ENCODE measurements at places on chromosomes 4 and X. TPM values are rescaled to one million over a fixed set of nuclear protein-coding genes. Genes with fewer than 3 reads are reported as not detected.

- peak; percentile 88 for DNase-seq
Observed at GRCh38 chr4:118989098-118990080, 100.7 kb downstream of the SYNPO2 start.

The LRAT gene
- total RNA-seq: not detected

DNA sequence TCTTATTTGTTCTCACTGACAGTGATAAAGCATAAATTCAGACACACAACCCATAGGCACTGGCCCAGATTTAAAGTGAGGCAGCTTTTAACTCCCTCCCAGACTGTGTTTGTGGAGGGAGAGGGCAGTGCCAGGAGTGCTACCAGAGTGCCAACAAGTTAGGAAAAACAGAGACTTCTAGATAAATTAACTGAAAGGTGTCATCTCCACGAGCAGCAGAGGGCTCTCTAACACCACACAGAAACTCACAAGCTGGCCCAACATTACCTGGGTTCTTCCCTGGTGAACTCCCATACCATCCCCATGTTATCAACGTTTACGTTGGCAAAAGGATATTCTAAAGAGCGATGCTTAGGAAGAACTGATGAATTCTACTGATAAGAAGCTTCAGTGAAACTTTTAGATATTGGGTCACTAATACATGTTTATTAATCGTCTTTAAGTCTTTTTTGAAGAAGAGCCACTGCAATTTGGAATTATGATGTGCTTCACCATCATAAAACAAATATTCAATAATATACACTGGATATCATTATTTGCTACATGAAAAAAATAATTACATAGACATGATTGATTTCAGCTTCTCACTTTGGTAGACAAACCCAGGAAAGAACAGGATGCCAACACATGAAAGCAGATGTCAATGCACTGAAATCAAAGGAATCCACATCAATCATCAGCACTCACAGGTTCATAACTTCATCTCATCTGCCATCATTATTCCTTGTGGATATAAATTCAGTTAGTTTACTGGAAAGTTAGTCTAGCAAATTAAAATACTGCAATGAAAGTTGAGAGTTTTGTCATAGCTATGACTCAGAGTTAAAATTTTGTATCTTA, 121.2 kb upstream of the NAP1L5 start:
- DNase-seq: peak; percentile 51

The PABPC4L gene
- 2.3 TPM for total RNA-seq

The AFP gene
- total RNA-seq: 1.1 TPM

The TMEM150C gene
- 1.5 TPM for total RNA-seq

DNA sequence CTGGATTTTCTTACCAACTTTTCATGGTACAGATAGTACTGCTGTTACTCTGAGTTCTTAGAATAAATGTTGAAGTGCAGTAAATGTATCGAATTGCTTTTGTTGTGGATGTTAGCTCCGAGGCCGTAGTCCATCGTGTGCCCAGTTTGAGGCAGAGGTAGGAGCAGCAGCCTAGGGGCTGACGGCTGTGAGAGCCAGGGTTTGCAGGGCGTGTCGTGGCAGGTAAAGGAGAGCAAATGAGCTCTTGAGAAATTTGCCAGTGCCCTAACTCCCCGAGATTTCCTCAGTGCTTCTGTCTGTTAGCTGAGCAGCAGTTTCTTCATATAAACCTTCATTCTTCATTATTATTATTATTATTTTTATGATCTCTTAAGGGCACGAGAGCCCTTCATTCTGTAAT, 21.6 kb downstream of the PRIMPOL start:
- DNase-seq: no peak

- no peak for DNase-seq
Observed at GRCh38 chr4:48462363-48462762, 20.8 kb upstream of the SLC10A4 start.

DNA sequence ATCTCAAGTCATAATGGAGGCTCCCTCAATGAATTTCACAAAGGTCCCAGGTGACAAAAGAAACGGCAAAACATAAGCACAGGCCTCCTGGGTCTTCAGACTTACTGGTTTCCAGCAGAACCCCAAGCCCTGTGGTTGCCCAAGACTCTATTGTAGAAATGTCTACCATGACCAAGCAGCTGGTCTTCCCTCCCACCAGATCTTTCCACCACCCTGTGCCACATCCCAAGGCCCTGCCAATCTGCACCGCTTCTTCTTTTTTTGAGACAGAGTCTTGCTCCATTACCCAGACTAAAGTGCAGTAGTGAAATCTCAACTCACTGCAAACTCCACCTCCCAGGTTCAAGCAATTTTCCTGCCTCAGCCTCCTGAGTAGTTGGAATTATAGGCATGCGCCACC, 23.2 kb upstream of the TXK start:
- DNase-seq: no peak

The NAP1L3 gene
- total RNA-seq: 1.7 TPM

DNA sequence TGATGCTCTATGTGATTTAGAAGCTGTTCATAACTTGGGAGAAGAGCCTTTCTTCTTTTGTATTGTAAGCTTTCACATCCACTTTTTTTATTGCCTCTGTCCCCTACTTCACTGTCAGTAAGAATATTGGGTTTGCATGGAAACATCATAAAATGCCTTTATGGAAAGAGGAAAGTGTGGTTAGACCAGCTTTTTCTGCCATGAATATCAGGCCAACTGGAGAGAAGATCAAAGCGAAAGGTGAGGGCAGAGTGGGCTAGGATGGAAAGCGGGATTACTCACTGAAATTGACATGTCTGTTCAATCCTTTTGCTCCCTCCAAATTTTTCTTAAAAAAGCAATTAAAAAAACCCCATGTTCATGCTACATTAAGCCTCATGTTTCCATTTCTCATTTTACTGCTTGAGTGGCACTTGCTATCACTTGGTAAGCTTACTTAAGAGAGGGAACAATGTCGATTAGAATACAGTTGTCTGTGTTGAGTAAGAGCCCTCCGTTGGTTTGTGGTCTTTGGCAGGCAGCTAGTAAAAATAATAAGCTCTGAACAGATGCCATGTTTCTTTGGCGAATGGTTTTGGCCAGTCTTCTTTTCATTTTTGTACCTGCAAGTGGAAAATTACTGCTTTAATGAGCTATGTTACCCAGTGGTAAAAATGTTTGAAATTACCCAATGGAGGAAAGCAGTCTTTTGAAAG, 35.9 kb downstream of the SUPT20HL1 start:
- peak; percentile 53 for DNase-seq

GRCh38 chrX:153657161-153657560, 10.2 kb downstream of the DUSP9 start:
- no peak for DNase-seq

- no peak for DNase-seq
Observed at GRCh38 chr4:168601899-168602298, 105.0 kb downstream of the PALLD start.

DNA sequence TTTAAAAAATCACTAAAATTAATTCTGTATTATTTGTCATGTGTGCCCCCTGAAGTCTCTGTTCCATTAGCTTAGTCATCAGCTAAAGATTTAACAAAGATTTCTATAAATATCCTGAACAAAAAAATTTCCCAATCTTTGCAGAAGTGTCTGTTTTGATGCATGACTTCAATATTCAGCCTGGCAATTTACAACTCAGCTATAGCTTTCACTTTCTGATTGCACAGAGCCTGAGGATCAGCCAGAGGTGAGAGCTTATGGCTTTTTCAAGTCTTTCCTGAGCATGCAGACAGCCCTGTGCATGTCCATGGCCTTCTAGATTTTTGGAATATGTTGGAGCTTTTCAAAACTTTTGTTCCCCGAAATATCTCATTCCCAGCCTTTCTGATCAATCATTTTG, 420.1 kb downstream of the ZNF674 start:
- no peak for DNase-seq

The RBM46 gene
- not detected for total RNA-seq

The UCP1 gene
- not detected for total RNA-seq

GRCh38 chr4:65422109-65422508, 248.2 kb downstream of the EPHA5 start:
- DNase-seq: no peak

The MTCP1 gene
- total RNA-seq: 1.1 TPM

- DNase-seq: no peak
Observed at GRCh38 chrX:40080894-40081678, 16.7 kb downstream of the BCOR start.

The TEX13B gene
- total RNA-seq: not detected

The RAB40AL gene
- not detected for total RNA-seq

- no peak for DNase-seq
Observed at GRCh38 chr4:101022151-101023024, 324.9 kb downstream of the PPP3CA start.

DNA sequence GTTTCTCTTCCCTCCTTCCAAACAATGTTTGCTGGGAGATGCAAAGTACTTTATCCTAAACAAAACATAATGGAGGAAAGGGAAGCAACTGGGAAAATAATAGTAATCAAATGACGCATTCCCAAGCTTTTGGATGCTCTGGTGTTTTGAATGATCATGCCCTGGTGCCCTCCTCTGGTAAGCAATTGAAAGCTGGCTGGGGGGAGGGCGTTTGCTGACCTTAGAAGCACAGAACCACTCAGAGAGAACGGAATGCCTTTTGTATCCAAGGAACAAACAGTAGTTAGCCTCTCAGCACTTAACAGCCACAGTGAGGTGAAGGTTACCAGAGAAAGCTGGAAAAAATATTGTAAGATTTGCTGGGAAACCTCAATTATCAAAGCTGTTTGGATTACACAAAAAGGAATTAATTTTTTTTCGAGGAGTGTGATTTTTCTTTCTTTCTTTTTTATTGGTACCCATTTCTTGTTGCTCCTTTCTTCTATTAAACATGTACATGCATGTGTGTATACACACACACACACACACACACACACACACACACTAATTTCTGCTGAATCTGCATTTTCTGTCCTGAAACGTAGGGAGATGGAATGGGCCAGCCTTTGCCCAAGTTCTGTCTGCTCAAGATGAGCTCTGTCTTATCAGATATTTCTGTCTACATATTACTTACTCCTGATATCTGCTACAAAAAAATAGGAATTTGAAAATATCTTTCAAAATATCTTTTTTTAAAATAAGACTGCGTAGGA, 155.8 kb upstream of the IGFBP7 start:
- DNase-seq: peak; percentile 5

The KIAA0232 gene
- 73.7 TPM for total RNA-seq

GRCh38 chrX:107709266-107709806, 66.3 kb downstream of the TSC22D3 start:
- no peak for DNase-seq

The RRAGB gene
- 30.5 TPM for total RNA-seq

GRCh38 chr4:56552273-56552672, 46.7 kb downstream of the ARL9 start:
- DNase-seq: no peak

DNA sequence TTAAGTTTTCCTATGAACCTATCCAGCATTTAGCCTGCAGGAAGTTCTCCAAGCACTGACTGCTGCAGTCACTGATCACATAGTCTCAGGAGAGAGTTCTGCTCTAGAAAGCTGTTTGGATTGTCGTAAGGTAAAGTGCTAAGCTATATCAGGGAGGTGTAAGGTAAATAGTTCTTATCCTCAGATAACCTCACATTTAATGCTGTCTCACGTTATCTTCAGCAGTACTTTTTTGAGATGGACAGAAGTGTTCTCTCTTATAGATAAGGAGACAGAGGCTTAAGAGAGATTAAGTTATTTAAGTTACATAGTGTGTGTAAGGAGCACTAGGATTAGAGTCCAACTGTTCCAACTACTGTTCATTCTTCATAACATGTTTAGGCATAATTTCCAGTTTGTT, 77.9 kb downstream of the STIM2 start:
- no peak for DNase-seq

The SATL1 gene
- total RNA-seq: not detected

DNA sequence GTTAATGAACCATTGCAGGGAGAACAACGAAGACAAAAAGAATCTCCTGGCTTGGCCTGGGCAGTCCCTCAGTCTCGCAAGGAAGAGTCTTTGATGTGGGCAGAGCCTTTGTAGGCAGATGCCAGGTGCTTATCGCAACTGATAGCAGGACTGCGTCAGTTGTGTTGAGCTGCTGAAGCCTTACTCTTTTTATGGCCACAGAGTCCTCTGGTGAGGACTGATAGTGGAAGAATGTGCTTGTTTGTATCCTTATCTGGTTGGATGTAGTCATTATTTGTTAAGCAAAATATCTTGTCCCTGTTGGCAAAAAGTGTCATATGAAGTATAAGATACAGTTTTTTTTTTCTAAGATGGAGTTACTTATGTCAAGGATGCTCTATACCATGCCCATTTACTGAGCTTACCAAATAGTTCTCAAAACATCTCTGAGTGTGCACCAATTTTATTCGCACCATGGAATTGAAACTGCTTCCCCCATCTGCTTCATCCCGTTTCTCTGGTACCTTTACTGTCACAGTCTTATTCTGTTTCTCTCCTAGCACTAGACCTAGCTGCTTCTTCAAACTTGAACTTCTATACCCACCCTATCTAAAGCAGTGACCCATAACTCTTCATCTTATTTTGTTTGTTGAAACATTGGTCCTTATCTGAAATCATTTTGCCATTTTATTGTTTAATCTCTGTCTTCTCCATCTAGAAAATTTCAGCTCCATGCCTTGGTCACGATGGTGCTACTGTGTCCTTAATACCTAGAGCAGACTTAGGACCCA, 47.0 kb upstream of the SPRY1 start:
- DNase-seq: no peak

The AKAP4 gene
- total RNA-seq: not detected

GRCh38 chr4:165754664-165755063, 118.4 kb upstream of the TLL1 start:
- no peak for DNase-seq

DNA sequence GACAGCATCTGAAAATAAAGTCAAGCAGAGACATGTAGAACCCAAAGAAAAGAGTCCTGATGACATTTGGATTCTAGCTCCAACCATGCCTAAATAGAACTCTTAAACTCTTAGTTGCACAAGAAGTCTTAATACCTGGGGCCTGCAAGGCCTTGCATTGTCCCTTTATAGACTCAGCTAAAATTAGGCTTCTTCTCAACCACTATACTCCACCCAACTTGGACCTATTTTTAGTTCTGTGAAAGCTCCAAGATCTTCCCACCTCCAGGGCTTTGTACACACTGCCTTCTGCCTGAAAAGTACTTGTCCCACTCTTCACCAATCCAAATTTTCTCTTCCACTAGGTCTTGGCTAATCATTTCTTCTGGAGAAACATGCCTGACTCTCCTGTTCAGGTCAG, 36.5 kb downstream of the PLK4 start:
- DNase-seq: peak; percentile 71

DNA sequence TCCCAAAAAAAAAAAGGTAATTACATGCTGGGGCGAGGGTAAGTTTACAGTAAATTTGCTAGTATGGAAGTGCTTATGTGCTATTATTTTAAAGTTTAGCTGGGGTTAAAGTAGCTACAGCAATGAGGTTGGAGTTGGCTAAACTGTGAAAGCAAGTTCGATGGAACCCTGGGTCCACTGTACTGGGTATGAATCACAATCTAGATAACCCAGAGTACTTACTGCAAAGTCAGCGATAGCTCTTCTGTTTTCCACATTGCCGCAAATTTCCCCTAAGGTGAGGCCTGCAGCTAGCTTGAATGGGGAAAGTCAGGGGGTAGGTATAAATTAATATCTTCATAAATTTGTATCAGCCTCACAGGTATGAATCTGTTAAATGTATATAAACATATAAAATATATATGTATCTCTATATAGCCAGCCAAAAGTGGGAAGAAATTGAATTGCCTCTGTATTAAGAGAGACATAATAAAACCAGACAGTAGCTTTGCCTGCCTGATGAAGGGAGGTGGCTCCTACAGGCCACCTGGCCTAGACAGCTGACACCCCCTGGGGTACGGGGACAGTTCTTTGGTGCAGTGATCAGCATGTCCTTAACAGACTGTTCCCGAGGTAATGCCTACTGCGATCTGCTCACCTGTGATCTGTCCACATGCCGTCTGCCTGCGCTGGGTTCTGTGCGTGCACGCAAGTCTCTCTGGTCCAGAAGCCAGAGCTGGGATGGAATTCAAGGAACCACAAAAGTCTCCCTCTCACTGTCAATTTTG, 30.6 kb downstream of the CLRN2 start:
- DNase-seq: no peak

The DOCK11 gene
- total RNA-seq: 51.2 TPM

The SRPX gene
- 43.2 TPM for total RNA-seq

Measured in myocyte (in vitro differentiated cells).